ENCODE measurements at places on chromosomes 5 and 9.

- no peak for DNase-seq
Measured at GRCh38 chr9:109277451-109277850, 43.4 kb downstream of the EPB41L4B start.

- DNase-seq = no peak
Measured at GRCh38 chr5:169561893-169562292, 21.7 kb upstream of the SPDL1 start.

GRCh38 chr9:129253803-129254381 lies 75.8 kb upstream of the IER5L start:
- no peak for DNase-seq

GRCh38 chr5:179699616-179700237 lies 960 bp downstream of the CANX start:
- DNase-seq = no peak

DNA sequence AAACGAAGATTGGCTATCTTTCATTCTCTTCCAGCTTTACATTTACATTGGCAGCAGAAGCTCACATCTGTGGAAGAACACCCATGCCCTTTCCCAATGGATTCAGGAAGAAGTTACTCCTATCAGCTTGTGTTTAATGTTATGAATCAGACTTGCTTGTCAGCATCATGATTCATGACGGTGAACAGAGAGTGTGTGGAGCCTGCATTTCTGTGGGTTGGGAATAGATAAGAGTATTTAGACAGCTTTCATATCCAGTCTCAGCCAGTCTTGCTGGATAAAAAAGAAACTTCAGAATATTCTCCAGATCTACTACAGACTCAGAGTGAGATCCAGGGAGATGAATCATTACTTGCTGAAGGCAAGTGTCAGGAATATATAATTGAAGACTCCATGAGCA lies 812.9 kb upstream of the ZNF608 start:
- no peak for DNase-seq

DNA sequence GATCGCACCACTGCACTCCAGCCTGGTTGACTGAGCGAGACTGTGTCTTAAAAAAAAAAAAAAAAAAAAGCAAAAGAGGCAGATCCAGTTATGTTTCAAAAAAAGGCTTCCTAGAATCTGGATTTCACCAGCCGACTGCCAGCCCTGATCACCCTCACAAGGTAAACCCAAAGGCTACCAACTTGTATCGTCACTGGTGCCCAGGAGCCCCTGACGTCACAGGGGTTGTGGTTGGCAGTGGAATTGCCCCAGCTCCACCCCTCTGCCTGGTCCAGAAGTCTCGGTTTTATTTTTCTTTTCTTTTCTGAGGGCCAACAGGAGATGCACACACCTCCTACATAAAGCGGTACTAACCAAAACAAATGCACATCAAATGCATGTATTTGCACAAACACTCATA lies 6.0 kb upstream of the LMX1B start:
- no peak for DNase-seq

GRCh38 chr9:36486329-36486932 lies 86.3 kb upstream of the MELK start:
- no peak for DNase-seq

GRCh38 chr5:131328536-131329285 lies 64.9 kb downstream of the CDC42SE2 start:
- DNase-seq = no peak

GRCh38 chr9:107999890-108000289 lies 510.3 kb upstream of the KLF4 start:
- no peak for DNase-seq

DNA sequence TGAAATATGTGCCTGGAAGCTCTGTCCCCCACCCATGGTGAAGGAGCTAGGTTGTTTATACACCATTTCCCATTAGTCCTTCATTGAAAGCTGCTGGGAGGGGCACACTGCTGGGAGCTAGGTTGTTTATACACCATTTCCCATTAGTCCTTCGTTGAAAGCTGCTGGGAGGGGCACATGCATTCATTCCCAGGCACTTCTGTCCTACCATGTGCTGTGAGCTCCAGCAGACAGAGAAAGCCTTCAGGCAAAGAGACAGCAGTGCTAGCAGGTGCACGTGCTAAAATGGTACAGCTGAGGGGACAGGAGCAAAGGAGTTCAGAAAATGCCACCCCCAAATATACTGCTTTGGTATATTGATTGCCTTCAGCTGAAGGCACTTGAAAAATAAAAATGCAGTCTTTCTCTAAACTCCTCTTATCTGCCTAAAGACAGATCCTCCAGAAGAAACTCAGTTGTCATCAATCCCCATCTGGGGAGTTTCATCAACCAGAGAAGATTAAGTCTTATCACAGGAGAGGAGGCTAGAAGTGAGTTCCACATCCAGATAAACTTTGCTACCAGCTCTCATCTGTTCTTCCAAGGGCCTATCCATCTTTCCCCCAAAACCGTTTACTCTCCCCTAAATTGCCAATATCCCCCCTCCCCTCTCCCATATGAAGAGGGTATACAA lies 27.7 kb upstream of the DAPK1 start:
- DNase-seq = no peak

GRCh38 chr5:177510567-177511053 lies 984 bp upstream of the DOK3 start:
- no peak for DNase-seq

- DNase-seq = no peak
Measured at GRCh38 chr5:133738271-133738670, 125.9 kb upstream of the FSTL4 start.

DNA sequence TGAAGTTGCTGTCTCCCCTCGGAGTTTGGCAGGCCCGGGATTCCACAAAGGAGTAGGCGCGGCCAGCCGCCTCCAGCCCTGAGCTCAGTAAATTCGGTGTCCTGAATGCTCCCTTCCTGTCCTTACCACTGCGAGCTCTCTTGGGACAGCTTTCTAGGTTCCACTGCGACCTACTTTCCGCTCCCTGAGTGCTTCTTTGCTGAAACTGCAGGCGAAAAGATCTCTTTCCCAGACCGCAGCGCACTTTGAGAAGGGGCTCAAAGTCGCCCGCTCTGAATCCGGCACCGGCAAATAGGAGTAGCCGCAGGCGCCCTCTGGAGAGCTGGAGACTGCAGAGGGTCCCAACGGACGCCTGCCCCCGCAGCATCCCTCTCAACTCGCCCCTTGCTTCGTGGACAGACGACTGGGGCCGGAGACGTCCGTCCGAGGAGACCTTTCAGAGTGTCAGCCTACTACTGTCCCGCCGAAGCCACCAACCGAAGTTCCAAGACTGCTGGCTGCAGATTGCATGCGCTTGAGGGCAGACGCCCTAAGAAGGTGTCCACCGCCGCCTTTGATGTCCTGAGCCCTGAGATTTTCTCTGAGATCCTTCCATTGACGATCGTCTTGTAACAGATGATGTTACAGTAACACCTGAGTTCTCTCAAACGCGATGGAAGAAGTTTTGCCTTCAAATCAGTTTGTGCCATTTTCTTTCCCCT lies 96.0 kb downstream of the ANXA2R start:
- no peak for DNase-seq

DNA sequence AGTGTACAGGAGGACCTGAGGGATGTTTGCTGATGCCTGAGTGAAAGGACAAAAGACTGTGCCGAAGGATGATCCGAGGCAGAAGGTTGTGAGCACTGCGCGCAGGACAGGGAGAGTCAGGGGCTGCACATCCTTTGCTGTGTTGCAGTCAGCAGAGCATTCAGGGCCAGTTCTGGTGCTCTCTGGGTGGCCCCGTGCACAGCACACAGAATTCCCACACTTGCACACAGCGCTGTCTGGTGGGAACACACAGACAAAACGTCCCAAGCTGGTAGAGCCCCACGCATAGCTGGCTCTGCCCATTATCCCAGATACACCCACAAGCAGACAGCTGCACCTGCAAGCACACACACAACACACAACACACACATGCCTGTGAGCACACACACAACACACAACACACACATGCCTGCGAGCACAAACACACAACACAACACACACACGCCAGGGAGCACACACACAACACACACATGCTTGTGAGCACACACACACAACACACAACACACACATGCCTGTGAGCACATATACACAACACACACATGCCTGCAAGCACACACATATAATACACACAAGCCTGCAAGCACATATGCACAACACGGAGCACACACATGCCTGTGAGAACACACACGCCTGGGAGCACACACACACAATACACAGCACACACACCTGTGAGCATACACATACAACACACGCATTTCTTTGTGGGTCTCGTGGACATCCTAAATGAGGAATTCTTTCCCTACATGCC lies 74.4 kb downstream of the FGF18 start:
- DNase-seq = no peak

GRCh38 chr5:25713259-25713658 lies 1068.5 kb upstream of the CDH10 start:
- no peak for DNase-seq

DNA sequence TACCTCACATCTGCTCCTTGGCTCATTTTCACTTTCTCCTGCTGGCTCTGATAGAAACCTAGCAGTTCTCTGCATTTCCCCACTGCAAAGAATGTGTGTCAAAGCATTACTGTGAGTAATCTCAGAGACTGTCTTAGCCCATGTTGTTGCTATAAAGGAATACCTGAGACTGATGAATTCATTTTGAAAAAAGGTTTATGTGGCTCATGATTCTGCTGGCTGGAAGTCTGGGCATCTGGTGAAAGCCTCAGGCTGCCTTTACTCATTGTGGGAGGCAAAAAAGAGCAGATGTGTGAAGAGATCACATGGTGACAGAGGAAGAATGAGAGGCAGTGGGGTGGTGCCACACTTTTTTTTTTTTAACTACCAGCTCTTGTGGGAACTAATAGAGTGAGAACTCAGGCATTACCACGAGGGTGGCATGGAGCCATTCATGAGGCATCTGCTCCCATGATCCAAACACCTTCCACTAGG lies 191.6 kb upstream of the CTNND2 start:
- DNase-seq = no peak

DNA sequence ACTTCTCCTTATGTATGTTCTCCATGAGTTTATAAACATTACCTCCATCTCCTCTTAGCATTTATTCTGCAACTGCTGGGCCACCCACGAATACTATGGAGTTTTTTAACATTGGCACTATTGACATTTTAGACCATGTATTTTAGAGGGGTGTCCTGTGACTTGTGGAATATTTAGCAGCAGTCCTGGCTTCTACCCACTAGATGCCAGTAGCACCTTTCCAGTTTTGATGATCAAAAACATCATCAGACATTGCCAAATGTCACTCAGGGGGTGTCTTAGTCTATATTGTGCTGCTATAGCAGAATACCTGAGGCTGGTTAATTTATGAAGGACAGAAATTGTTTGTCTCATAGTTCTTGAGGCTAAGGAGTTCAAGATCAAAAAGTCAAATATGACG lies 187.5 kb upstream of the RORB start:
- no peak for DNase-seq

DNA sequence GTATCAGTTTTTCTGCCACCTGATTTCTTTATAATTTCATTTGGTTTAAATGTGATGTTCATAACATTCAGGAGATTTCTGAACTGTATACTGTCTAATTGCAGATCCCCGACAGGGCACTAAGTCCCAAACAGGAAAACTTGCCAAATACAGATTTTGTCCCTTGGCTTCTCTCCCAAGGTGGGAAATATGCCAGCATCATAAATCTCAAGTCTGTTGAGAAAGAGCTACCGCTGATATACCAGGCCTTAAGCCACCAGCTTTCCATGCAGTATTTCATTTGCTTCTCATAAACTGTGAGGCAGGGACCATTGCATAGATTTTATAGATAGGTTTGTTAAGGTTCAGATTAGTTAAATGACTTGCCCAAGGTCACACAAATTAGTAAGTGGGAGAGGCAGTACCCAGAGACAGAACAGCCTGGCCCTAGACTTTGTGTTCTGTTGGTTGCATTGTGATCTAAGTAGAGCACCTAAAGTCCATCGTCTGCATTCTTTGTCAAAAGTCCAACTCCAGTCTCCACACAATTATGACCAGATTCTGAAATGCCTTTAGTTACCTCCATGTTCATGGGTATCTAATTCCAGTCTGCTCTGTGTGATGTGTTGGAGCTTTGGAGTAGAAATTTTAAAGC lies 16.2 kb downstream of the GPR21 start:
- DNase-seq = no peak

DNA sequence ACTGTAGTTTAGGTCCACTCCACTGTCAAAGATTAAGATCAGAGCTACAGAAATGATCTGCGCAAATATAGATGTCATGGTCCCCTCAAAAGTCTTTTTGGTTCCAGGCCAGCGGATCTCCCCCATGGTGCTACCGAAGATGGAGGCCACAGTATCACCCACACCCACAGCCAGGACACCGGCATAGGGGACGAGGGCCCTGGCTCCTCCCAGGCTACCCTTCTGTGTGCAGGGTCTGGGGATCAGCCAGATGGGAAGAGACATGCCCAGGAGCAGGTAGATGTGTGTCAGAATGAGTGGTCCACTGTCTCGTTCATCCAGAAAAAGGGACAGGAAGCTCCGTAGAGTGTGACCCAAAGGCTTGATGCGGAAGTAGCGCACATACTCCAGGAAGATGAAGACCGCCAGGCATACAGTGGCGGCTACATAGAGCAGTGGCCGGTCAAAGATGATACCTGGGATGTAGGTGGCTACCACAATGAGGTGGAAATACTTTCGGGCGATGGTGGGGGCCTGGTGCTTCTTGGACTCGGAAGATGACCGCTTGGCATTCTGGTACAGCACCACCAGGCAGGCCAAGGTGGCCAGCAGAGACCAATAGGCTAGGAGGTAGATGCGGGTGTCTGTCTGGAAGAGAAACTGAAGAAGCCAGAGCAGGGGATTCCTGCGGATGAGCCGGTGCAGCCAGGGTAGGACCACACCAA lies 1.5 kb downstream of the DOLK start:
- no peak for DNase-seq

- no peak for DNase-seq
Measured at GRCh38 chr5:61689153-61689846, 357.2 kb downstream of the ZSWIM6 start.

DNA sequence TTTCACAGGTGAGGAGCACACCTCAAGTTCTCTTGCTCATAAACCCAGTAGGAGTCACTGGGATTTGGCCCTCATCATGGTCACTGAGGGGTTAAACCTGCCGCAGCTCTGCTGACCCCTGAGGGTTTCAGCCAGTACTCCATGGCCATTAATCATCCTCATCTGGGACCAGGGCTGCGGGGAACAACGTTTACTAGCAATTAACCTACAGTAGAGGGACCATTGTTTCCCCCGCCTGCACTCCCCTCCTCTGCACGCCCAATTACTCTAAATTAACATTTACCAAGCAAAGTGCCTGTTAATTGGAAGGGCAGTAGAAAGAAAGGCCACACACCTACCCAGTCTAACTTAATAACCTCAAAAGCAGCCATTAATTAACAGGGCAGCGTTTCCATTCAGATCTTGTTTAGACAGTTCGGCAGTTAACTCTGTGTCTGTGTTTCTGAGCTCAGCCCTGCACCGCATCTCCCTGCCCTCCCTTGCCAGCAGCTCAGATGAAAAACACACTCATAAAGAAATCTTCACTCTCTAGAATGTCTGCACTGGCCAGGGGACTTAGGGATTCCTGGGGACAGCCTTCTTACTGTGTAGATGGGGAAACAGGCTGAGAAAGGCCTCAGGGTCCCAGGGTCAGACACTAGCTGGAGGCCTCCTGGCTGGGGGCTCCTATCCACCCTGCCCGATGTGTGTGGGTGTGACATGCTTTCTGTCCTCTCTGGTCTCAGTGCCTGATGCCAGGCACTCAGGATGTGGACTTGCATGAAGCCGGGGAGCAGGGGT lies 51.6 kb downstream of the ALG2 start:
- DNase-seq = no peak
